ENCODE measurements at places on chromosomes 13 and 19. TPM values are rescaled to one million over a fixed set of nuclear protein-coding genes. Genes with fewer than 3 reads are reported as not detected.

- peak; percentile 88 for DNase-seq
Observed at GRCh38 chr13:46211483-46212351, at the start of gene LRRC63. Gene LRRC63, plus strand, starts transcription at chr13:46211928. Its CDS starts 1,107 bp downstream, at chr13:46213035.

The ZNF730 gene
- not detected for total RNA-seq

- no peak for DNase-seq
Observed at GRCh38 chr19:50777830-50778303, 7.6 kb downstream of the GPR32 start.

The B3GNT8 gene
- total RNA-seq: 12.5 TPM

DNA sequence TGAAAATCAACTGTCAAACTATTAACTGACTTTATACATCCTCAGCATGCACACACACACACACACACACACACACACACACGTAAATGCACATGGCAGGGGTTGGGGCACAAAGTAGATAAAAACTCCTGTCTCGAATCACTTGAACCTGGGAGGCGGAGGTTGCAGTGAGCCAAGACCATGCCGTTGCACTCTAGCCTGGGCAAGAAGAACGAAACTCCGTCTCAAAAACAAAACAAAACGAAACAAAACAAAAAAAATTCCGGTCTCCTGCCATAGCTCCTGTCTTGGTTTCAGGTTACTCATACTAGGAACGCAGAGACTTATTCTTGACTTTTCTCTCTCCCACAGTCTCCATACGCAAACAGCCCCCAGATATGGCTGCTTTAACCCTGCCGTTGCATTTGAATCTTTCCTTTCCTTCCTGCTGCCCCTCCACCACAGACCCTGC lies 148.9 kb downstream of the SHISA2 start:
- no peak for DNase-seq

The FXYD7 gene
- not detected for total RNA-seq

The AZU1 gene
- total RNA-seq: not detected

- DNase-seq: peak; percentile 58
Observed at GRCh38 chr19:46206176-46206575, 23.4 kb upstream of the IGFL1 start.

DNA sequence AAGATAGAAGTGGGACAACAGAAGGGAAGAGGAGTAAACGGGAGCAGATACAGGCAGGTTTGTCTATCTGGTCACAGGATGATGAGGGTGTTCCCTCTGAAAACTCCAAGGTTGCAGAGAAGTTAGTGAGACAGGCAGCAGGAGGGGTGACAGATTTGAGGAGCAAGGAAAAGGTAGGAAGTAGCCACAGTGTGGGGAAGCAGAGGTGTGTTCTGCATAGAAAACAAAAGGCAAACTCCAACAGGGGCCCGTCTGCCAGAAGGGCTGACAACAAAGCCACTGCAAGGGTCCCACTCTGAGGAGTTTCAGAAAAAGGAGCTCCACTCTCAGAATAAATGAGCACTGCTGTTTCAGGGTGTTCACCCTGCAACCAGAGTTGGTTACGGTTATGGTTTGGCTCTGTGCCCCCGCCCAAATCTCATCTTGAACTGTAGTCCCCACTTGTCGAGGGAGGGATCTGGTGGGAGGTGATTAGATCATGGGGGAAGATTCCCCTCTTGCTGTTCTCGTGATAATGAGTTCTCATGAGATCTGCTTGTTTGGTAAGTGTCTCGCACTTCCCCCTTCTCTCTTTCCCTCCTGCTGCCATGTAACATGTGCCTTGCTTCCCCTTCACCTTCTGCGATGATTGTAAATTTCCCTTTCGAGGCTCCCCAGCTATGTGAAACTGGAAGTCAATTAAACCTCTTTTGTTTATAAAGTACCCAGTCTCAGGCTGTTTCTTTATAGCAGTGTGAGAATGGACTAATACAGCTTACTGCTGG lies 32.1 kb downstream of the SMAD9 start:
- no peak for DNase-seq

The FFAR3 gene
- not detected for total RNA-seq

GRCh38 chr13:23432626-23433025 lies 876 bp downstream of the SACS start:
- DNase-seq: no peak

The CEACAM7 gene
- not detected for total RNA-seq

The ZNF28 gene
- total RNA-seq: 7.5 TPM

GRCh38 chr19:43564800-43565199 lies 10.5 kb downstream of the XRCC1 start:
- no peak for DNase-seq

The IGFL2 gene
- total RNA-seq: not detected

The ZDHHC20 gene
- 12.6 TPM for total RNA-seq

DNA sequence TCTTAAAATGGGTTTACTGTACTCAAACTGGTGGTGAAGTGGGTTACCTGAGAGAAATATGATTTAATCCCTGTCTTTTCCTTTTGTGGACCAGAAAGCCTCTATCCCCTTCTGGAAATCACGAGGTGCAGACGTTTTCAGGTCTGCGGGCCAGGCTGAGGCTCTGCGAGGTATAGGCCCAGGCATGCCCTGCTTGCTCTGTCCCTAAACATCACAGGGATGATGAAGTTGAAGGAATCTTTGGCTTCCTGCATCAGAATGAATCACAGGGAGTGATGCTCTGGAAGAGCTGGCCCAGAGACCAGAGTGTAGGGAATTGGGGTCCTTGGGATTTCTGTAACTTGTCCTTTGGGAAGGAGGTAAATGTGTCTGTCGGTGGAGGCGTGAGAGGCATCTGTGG lies 18.4 kb upstream of the CHST8 start:
- no peak for DNase-seq

DNA sequence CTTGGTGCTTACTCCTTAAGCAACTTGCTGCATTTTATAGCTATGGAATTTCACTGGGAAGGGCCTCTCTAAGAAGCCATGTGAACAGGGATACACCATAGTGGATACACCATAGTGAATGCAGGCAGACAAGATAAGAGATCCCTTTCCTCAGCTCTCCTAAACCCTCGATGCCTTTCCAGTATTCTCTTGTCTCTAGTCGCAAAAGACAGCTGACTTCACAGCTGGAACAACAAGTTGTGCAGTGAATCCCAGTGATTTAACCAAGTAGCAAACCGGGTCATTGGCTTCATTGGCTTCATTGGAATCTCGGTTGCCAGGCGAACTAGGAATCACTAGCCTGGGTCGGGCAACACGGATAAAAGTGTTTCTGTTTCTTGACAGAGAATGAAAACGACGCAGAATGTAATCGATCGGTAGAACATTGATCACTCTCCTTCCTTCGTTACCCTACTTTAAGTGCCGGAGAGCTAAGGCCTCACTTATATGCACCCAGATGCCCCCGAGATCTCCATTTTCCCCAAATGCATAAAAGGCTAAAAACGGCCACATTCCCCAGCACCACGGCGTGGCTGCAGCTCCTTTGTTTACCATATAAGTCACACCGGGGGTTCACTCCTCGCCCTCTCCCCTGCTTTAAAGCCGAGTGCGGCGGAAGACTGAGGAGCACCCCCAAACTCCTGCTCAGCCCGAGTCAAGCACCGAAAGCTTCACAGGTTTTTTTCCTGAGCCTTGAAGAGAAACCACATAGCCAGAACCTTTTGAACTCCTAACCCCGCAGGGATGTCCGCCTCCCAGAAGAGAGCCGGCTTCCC lies 674 bp downstream of the TRPC4 start:
- DNase-seq: no peak

The LENG9 gene
- total RNA-seq: 1.1 TPM

GRCh38 chr19:1063909-1064660 lies 2.9 kb upstream of the ARHGAP45 start:
- no peak for DNase-seq

The SPIB gene
- not detected for total RNA-seq

DNA sequence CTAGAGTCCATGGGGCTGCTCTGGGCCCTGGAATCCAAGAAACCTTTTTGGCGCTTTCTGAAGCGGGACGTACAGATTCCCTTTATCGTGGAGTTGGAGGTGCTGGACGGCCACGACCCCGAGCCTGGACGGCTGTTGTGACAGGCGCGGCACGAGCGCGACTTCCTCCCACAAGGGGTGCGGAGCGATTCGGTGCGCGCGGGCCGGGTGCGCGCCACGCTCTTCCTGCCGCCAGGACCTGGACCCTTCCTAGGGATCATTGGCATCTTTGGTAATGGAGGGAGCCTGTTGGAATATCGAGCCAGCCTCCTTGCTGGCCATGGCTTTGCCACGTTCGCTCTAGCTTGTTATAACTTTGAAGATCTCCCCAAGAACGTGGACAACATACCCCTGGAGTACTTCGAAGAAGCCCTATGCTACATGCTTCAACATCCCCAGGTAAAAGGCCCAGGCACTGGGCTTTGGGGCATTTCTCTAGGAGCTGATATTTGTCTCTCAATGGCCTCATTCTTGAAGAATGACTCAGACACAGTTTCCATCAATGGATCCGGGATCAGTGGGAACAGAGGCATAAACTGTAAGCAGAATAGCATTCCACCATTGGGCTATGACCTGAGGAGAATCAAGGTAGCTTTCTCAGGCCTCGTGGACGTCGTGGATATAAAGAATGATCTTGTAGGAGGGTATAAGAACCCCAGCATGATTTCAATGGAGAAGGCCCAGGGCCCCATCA lies 3.5 kb upstream of the ZFP82 start:
- no peak for DNase-seq

- DNase-seq: no peak
Observed at GRCh38 chr19:35397064-35397463, 26.2 kb downstream of the GPR42 start.

DNA sequence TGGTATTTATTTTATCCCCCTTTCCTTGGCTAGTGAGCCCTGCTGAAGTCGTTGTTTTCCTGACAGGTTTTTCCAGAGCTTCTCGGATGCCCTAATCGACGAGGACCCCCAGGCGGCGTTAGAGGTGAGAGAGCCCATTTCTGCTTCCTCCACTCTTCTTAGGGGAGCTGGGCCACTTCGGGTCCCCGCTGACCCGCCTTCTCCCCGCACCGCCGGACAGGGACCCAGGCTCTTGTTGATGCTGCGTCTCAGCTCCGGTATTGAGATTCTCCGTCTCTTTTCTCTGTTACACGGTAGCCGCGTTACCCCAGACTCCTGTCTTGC lies 306 bp downstream of the SUGT1 start:
- DNase-seq: no peak

Data from Right ventricle myocardium superior (tissue), 1 donor.